Right renal cortex interstitium (tissue), 3 donors: ENCODE measurements at places on chromosomes 7 and 10.

DNA sequence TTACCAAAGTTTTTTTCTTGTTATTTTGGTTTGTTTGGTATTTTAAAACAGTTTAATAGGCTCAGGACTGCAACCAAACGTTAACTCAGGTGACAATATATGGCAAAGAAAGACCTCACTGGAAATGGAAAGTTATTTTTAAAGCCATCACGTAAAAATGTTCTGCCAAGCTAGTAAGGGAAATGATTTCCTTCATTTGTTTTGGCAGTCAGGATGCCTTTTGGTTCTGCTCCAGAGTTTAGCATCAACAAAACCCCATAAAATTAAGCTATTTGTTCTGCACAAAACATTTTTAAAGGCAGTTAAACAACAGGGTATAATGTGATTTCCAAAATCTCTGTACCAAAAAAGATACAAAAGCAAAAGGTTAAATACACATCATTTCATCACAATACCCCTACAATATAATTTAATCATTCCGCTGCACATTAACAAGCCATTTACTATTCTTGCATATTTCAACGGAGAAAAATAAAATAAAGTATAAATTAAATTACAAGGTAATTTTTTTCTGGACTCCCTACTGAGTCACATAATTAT lies 172.4 kb downstream of the SEMA3E start:
- no peak for DNase-seq

- no peak for DNase-seq
These were observed 15.1 kb downstream of the PSAP start for GRCh38 chr10:71835671-71836595.

- DNase-seq = no peak
These were observed 10.5 kb downstream of the UBTD1 start for GRCh38 chr10:97509120-97509680.

- DNase-seq = no peak
These were observed 42.2 kb upstream of the PDGFA start for GRCh38 chr7:561631-562373.

DNA sequence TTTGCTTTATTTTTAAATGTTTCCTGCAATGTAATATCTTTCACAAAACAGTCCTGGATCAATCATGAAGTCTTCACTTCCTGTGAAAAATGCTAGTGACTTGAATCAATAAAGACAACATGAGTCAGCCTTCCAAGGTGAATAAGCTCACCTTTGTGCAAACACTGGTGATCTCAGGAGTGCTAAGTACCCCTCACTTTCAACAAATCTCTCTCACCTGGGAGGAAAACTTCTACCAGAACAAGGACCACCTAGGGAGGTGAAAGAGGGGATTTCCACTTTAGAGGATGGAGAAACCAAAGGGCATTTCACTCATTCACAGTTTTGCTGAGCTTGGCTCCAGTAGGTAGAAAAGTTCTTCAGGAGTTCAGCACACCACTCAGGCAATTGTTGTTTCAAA lies 64.8 kb downstream of the CALD1 start:
- DNase-seq = no peak

GRCh38 chr7:129848436-129848835 lies 104.3 kb downstream of the UBE2H start:
- DNase-seq = no peak

- no peak for DNase-seq
These were observed 61.6 kb upstream of the BTRC start for GRCh38 chr10:101292194-101293006.

- DNase-seq = no peak
These were observed 23.6 kb upstream of the PLEKHA1 start for GRCh38 chr10:122350893-122351292.

DNA sequence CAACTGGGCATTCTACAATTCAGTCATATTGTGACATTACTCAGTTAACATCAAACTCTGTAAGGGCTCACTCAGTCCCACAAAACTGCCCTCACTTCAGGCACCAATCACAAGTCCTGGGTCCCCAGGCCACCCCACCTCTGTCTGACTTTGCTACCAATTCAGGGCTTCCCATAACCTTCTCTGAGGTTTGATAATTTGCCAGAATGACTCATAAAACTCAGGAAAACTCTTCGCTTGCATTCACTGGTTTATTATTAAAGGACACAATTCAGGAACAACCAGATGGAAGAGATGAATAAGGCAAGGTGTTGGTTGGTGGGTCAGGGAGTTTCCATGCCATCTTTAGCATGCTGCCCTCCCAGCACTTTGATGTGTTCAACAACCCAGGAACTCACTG lies 41.3 kb downstream of the AVL9 start:
- DNase-seq = no peak

- peak; percentile 45 for DNase-seq
These were observed 179.3 kb upstream of the FZD8 start for GRCh38 chr10:35821339-35821911.

DNA sequence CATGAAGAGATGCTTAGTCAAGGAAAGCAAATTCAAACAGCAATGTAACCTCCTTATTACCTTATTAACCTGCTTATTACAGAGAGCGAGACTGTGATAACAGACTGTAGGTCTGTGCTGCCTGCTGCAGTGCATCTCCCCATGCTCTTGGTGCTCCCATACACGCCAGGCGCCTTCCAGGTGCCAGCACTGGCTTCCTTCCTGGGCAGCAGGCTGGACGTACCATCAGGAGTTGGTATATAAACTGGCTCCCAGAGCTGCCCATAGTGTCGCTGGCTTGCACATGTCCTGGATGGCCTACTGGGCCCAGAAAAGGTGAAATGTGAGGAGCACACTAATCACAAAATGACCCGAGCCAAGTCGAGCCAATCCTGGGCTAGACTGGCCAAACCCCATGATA lies 13.5 kb downstream of the ATP6V0E2 start:
- DNase-seq = no peak

DNA sequence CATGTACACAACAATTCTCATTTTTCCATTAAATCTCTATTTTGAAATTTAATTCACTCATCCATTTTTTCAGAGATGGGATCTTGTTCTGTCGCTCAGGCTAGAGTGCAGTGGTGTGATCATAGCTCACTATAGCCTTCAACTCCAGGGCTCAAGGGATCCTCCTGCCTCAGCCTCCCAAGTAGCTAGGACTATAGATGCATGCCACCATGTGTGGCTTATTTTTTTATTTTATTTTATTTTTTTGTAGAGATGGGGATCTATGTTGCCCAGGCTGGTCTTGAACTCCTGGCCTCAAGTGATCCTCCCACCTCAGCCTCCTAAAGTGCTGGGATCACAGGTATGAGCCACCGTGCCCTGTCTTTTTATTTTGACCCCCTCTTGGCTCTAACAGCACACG lies 203.8 kb upstream of the KLF14 start:
- DNase-seq = no peak

GRCh38 chr10:28837613-28838390 lies 160.5 kb downstream of the BAMBI start:
- DNase-seq = no peak

DNA sequence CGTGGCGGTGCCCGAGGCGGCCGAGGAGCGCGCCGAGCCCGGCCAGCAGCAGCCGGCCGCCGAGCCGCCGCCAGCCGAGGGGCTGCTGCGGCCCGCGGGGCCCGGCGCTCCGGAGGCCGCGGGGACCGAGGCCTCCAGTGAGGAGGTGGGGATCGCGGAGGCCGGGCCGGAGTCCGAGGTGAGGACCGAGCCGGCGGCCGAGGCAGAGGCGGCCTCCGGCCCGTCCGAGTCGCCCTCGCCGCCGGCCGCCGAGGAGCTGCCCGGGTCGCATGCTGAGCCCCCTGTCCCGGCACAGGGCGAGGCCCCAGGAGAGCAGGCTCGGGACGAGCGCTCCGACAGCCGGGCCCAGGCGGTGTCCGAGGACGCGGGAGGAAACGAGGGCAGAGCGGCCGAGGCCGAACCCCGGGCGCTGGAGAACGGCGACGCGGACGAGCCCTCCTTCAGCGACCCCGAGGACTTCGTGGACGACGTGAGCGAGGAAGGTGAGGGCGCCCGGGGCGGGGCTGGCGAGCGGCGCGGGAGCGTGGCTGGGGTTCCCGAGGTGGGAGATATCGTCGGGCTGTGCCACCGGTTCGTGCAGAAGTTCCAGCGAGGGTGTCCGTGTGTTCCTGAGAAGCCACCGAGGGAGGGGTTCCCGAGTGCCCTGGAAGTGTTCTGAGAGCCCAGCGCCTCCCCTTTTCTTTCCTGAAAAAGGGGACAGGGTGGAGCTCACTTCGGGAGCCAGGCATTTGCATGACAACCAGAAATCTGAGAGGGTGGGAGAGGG lies 495 bp downstream of the EIF3B start:
- no peak for DNase-seq

- no peak for DNase-seq
These were observed 563.6 kb upstream of the SEMA3D start for GRCh38 chr7:85750454-85750949.

DNA sequence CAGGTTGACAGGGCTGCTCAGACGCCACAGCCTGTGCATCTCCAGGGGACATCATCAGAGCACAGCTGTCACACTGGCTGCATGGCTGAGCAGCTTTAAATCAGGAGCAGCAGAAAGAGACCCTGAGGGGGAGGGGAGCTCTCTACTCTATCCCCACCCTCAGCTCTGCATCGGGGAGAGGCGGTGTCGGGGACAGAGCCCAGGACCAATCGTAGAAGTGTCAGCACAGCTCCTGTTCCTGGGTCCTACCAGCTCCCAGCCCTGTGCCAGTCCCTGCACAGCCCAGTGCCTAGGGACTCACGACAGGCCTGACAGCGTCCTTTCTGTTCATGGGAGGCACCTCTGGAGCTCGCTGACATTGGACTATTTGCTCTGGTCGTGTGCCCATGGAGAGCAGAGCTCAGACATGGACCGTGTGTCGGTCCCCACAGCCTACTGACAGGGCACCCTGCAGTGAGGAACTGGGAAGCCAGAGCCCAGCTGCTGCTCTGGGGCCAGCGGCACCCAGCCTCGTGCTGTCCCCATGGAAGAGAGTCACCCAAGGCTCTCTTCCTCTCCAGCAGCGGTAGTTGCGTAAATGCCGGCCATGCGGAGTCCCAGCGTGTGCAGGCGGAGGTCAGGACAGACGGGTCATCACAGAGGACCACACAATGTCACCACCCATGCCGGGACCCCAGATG lies 20.4 kb upstream of the ANTXRL start:
- no peak for DNase-seq

GRCh38 chr7:134865001-134865845 lies 85.8 kb downstream of the CALD1 start:
- DNase-seq = no peak

- DNase-seq = no peak
These were observed 23.4 kb upstream of the CASD1 start for GRCh38 chr7:94486216-94486615.

DNA sequence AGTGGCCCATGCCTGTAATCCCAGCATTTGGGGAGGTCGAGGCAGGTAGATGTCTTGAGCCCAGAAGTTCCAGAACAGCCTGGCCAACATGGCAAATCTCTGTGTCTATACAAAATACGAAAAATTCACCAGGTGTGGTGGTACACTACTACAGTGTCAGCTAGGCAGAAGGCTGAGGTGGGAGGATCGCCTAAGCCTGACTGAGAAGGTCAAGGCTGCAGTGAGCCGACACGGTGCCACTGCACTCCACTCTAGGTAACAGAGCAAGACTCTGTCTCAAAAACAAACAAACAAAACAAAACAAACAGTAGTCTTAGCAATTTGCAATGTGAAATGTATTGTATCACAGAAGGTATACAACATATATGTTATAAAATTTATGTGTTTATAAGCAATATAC lies 348.0 kb downstream of the SEMA3D start:
- DNase-seq = no peak

DNA sequence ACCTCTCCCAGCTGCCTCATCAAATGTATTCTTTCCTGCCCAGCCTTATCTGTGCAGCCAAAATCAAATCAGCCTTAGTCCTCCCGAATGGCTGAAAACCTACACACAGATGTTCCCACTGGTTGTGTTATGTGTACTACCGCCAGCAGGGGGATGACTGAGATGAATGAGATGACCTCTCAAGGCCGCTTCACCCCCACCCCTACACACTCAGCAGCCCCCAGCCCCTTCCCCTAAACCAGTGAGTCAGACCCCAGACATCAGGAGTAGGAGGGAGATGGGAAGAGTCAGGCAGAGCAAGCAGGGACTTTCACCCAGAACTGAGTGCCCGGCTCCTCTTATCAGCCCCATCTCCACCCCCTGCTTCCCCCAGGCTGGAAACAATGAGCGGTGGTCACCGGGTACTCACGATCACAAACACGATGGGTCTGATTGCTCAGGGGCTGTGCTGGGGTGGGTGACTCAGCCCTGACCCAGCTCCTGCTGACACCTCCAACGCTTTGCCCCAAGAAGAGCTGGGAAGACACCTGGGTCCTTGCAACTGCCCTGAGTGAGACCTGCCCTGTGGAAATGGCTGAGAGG lies 6.5 kb upstream of the C10orf105 start:
- no peak for DNase-seq

- no peak for DNase-seq
These were observed 10.5 kb upstream of the C10orf71 start for GRCh38 chr10:49288341-49289065.

GRCh38 chr7:22860784-22861482 lies 38.3 kb upstream of the TOMM7 start:
- no peak for DNase-seq

DNA sequence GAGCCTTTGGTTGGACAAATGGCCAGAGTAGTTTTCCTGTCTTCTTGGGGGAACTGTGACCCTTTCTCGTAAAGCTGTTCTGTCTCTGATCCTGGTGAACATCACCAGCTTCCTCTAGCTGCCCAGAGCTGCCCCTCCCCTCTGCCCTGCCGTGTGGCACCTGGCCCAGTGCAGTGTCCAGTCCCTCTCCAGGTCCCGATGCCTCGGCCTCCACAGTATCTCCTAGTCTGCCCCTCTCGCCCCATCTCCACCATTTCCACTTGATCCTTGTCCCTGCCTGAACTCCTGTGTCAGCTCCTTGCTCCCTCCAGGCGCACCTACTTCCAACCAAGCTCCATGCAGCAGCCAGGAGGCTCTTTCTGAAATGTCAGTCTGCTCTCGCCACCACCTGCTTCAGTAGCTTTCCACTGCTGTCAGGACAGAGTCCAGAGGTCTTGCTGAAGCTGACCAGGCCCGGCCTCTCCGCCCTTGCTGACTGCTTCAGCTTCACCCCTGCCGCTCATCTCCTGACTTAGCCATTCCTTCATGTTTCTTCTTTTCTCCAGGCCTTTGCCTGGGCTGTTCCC lies 133.6 kb downstream of the GRK5 start:
- no peak for DNase-seq

GRCh38 chr10:3409928-3410327 lies 237.3 kb upstream of the PITRM1 start:
- no peak for DNase-seq

- no peak for DNase-seq
These were observed 12.9 kb downstream of the MTPN start for GRCh38 chr7:135964274-135964673.

DNA sequence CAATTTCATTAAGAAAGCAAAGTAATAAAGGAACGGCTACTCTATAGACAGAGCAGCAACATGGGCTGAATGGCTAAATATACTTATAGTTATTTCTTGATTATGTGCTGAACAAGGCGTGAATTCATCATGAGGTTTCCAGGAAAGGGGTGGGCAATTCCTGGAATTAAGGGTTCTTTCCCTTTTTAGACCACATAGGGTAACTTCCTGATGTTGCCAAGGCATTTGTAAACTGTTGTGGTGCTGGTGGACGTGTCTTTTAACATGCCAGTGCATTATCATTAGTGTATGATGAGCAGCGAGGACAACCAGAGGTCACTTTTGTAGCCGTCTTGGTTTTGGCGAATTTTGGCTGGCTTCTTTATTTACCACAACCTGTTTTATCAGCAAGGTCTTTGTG lies 28.5 kb upstream of the ZMYND11 start:
- DNase-seq = no peak
